ENCODE measurements at places on chromosomes 3 and 15.
A peak's percentile ranks its signal among the peaks of the same experiment; 100 is the strongest.

DNA sequence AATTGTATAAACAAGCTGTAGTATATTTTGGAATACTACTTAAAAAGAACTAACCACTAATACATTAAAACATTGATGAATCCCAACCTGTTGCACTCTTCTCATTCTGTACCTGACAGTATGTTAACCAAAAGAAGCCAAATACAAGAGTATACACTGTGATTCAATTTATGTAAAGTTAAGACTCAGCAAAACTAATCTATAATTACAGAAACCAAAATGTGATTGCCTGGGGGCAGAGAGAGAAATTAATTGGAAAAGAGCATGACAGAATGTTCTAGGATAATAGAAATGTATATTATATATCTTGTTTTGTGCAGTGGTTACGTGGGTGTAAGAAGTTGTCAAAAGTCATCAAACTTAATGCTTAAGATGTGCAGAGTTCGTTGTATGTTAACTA, 31.1 kb downstream of the PIK3CA start:
- DNase-seq, result no peak

DNA sequence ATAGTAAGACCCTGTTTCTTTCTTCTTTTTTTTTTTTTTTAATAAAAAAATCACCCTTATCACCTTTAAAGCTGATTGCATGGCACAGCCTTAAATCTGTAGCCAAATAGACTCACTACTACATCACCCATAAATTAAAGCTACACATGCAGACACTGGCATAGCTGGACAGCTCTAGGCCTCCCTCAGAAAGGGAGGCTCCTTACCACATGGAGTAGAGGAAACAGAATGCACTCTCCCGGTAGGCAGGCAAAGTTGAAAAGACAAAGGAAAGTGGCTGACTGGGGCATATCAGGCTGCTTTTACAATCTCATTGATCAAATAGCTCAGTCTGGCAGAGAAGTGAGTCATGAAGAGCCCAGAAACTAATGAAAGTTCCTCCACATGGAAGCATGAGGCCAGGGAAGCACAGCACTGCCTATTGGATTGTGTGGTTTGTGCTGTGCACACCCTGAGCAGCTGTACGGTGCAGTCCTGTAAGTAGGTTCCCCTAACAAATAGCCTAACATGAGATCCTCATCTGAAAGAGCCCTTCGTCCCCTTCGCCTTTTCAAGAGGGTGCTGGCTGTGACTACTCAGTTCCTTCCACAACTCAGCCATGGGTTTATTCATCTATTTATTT, 32.7 kb upstream of the FAM98B start:
- no peak for DNase-seq

GRCh38 chr3:171981271-171981605, 58.1 kb upstream of the FNDC3B start:
- DNase-seq, result no peak

GRCh38 chr15:57256939-57257338, 119.4 kb upstream of the CGNL1 start:
- no peak for DNase-seq

DNA sequence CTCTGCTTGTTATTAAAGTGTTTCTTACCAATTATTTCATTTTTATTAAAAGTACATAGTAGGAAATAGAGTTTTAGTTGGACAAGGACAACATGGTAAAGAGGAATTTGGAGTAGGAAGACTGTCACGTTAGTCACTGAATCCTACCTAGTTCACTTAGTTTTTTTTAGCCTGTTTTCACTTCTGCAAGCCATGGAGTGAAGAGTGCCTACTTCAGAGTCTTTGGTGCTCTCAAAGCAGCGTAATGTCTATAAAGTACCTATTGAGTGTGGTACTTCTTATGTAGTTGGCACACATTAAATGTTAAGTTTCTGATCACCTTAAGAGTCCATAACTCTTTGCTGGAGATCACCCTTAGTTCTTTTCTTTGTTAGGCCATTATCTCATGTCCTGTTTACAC, 78.7 kb downstream of the LPP start:
- no peak for DNase-seq

DNA sequence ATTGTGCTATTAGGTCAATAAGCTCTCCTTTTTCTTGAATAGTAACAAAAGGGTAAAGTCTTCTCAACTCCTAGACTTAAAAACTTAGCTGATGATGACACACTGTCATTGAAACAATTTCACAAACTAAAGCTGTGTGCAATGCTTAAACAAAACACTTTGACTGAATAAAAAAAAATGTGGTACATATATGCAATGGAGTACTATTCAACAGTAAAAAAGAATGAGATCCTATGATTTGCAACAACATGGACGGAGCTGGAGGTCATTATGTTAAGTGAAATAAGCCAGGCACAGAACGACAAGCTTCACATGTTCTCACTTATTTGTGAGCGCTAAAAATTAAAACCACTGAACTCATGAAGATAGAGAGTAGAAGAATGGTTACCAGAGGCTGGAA, 231.9 kb upstream of the UBE2E1 start:
- DNase-seq, result no peak

GRCh38 chr3:71636001-71636400, 52.5 kb upstream of the FOXP1 start:
- no peak for DNase-seq

DNA sequence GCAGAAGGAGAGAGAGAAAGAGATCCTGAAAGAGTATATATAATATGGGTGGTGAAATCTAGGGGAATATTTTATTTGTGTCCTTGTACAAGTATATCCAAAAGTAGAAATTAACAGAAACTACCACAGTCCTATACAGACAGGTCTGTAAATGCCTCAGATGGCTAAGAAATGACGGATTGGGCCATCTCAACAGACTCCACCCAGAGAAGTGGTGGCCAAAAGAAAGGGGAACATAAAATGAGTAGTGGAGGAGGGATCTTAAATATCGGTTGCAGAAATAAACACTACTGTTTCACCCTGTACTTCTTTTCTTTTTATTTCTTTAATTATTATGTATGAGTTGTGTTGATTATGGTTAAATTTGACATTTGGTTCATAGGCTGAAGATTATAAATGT, 47.7 kb downstream of the CCR3 start:
- no peak for DNase-seq

GRCh38 chr15:85141726-85142125, 160.1 kb downstream of the PDE8A start:
- peak; percentile 10 for DNase-seq

- no peak for DNase-seq
Observed at GRCh38 chr15:49290191-49290590, 120.1 kb downstream of the GALK2 start.

DNA sequence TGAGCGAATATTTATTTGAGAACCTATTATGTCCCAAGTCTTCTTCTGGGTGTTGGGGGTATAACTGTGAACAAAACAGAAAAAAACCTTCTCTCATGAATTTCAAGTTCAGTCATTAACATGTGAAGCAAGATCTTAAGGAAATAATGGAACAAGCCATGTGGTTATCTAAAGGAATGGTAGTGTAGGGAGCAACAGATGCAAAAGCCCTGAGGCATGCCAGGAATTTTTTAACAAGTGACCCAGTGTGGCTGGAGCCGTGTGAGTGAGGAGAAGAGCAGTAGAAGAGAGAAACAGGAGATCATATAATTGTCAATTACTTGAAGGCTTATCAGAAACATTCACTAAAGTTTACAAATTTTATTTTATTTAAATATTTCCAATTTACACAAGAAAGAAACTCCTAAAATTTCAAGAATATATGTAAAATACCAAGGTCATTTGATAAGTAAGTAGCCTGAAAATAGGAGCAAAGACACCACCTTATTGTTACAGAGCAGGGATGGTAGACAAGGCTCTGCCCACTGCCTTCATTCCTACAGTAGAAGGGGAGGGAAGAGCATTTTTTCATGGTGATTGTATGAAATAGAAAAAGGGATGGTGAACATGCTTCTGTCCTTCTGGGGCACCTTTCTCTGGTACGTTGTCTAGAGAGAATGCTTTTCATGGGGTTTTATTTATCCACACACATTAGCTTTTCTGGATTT, 345.1 kb downstream of the PLOD2 start:
- DNase-seq, result no peak

GRCh38 chr3:58049143-58049785, 41.0 kb downstream of the FLNB start:
- DNase-seq, result peak; percentile 97

DNA sequence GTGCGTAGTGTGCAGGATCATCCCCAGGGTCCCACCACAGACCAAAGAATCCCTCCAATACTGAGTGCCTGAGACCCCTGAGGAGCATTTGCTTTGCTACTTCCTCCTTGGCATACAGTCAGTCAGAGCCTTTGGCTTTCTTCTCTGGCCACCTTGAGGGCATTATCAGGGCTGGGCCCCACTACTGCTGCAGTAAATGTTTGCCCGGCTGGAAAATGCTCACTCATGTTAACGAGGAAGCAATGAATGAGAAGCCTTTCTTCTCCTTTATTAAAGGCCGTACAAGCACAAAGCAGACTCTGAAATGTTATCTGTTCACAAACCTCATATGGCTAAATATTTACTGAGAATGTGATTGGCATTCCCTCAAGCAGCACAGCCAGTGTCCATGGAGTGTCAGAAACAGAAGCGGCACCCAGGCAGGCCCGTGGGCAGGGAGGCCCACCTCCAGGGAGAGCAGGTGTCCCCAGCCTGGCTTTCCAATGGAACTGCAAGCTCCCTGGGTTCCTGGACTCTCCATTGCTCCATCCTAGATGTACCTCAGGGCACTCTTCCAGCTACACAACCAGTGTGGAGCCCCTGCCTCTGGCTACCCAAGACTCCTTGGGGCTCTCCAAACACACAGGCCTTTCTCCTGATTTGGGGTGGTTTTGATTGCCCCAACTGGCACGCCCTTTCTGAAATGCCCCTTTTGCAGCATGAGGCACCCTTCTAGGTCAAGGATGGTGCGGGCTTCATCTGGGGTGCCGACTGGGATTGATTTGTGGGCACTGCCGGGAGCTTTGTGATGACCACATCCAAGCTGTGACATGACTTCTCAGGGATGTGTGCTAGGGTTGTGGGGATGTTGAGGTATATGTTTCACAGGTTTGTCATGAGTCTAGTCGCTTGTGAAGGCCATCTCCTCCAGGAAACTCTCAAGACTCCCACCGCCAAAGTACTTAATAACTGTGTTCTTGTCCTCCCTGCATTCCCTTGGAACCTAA, 195.6 kb downstream of the FAM43A start:
- no peak for DNase-seq

- no peak for DNase-seq
Observed at GRCh38 chr3:127572186-127572585, 18.3 kb downstream of the TPRA1 start.

GRCh38 chr3:121724130-121724529, 25.4 kb downstream of the GOLGB1 start:
- no peak for DNase-seq

GRCh38 chr3:181568248-181568647, 143.5 kb upstream of the SOX2 start:
- DNase-seq, result no peak

DNA sequence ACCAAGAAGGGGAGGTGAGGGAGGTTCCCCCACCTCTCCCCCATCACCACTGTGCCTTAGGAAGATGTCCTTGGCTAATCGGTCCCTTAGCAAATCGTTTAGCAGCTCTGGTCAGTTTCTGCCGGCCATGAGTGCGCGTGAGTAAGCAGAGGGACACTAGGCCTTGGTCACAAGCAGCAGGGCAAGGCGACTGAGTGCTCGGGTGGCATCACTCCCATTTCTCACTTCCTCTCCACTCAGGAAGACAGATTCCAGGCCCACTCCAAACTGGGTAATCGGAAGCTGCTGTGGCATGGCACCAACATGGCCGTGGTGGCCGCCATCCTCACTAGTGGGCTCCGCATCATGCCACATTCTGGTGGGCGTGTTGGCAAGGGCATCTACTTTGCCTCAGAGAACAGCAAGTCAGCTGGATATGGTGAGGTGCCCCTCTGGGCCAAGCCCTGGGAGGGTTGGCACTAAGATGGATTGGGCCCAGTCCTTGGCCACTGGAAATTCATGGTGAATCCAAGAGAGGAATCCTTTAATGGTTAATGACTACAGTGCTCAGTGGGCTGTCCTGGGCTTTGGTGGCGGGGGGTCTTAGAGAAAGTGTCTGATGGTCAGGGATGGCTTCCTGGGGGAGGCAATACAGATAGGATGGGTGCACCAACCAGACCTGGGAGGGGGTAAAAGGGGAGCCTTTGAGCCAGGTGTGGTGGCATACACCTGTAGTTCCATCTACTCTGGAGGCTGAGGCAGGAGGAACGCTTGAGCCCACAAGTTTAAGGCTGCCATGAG, 4.0 kb downstream of the PARP3 start:
- no peak for DNase-seq

GRCh38 chr3:134654031-134654430, 3.2 kb upstream of the KY start:
- DNase-seq, result no peak

- DNase-seq, result no peak
Observed at GRCh38 chr3:69343875-69344274, 42.0 kb downstream of the FRMD4B start.

Measured in NCI-H226 (cell line).